ENCODE measurements at places on chromosomes 2 and 18. TPM values are rescaled to one million over a fixed set of nuclear protein-coding genes. Genes with fewer than 3 reads are reported as not detected.

The FBXO48 gene
- 1.9 TPM for total RNA-seq

The IL36A gene
- total RNA-seq: not detected

The CERKL gene
- total RNA-seq: 0.07 TPM

The CNRIP1 gene
- not detected for total RNA-seq

The GULP1 gene
- total RNA-seq: not detected

The PKDCC gene
- total RNA-seq: not detected

The COLEC11 gene
- total RNA-seq: not detected
